Activated CD4-positive, alpha-beta T cell treated with anti-CD3 and anti-CD28 coated beads for 36 hours (primary cell): ENCODE measurements at places on chromosomes 1 and 21. TPM values are rescaled to one million over a fixed set of nuclear protein-coding genes. Genes with fewer than 3 reads are reported as not detected.
A peak's percentile ranks its signal among the peaks of the same experiment; 100 is the strongest.

GRCh38 chr1:200306944-200307754 lies 102.7 kb downstream of the ZNF281 start:
- DNase-seq: peak; percentile 21

- DNase-seq: no peak
These were observed 70.7 kb downstream of the HUNK start for GRCh38 chr21:31943561-31943960.

Gene SPRR2D
- not detected for total RNA-seq

DNA sequence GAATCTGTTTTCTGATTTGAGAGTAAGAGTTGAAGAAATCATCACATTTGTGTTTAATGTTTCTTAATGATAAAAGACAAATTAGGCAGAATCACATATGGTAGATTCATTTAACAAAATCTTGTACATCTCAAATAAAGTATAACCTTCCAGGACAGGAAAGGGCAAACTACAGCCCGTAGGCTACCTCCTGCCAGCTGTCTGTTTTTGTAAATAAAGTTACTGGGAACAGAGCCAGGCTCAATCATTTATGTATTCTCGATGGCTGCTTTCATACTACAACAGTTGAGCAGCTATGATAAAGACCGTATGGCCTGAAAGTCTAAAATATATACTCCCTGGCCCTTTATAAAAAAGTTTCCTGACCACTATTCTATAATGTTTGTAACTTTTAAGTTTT lies 204.1 kb downstream of the COL24A1 start:
- DNase-seq: no peak

Gene COL8A2
- 0.05 TPM for total RNA-seq

- no peak for DNase-seq
These were observed 150.9 kb downstream of the PTPRU start for GRCh38 chr1:29387210-29387609.

DNA sequence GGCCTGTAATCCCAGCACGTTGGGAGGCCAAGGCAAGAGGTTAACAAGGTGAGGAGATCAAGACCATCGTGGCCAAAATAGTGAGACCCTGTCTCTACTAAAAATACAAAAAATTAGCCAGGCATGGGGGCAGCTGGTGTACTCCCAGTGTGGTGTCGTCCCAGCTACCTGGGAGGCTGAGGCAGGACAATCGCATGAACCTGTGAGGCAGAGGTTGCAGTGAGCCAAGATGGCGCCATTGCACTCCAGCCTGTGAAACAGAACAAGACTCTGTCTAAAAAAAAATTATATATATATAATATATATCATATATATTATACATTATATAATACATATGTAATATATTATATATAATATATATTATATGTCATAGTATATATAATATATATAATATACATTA lies 249.2 kb upstream of the TPTE start:
- DNase-seq: peak; percentile 19

- DNase-seq: no peak
These were observed 7.6 kb downstream of the DNMT3L start for GRCh38 chr21:44253832-44254710.

Gene PTCH2
- total RNA-seq: 0.37 TPM

- no peak for DNase-seq
These were observed 45.0 kb downstream of the LRRN2 start for GRCh38 chr1:204640578-204640977.

Gene KLHDC7A
- total RNA-seq: not detected

Gene SELENBP1
- total RNA-seq: not detected

DNA sequence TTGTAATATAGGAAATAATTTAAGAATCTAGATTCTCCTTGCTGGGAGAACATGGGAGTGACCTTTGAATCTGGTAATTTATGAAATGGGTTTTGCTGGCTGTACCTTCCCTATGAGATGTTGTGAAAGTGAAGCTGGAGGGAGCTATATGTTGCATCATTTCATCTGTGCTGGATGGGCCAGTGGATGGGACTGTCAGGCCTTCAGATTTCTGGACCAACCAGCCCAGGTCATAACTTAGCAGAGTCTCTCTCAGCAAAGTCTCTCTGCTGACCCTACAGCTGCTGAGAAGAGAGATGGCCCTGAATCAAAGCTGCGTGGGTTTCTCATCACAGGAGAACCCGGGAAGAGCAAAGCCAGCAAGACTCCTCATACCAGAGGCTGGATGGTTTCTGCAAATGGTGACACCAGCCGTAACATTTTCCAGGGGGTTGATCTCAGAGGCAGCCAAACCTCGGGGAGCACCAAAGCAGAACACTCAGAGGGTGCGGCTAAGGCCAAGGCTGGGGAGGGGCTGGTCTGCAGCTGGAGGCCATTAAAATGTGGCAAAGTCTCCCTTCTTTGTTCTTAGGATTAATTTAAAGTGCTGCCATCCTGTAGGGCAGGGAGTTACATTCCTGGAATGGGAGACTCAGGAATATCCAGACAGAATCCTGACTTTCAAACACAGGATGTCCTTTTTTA lies 18.2 kb upstream of the PTGFRN start:
- no peak for DNase-seq

GRCh38 chr1:11629184-11630016 lies 24.8 kb downstream of the FBXO2 start:
- DNase-seq: no peak

GRCh38 chr1:231934797-231935196 lies 308.2 kb downstream of the DISC1 start:
- DNase-seq: no peak

Gene TMEM51
- total RNA-seq: 0.11 TPM

Gene SLC9C2
- not detected for total RNA-seq

DNA sequence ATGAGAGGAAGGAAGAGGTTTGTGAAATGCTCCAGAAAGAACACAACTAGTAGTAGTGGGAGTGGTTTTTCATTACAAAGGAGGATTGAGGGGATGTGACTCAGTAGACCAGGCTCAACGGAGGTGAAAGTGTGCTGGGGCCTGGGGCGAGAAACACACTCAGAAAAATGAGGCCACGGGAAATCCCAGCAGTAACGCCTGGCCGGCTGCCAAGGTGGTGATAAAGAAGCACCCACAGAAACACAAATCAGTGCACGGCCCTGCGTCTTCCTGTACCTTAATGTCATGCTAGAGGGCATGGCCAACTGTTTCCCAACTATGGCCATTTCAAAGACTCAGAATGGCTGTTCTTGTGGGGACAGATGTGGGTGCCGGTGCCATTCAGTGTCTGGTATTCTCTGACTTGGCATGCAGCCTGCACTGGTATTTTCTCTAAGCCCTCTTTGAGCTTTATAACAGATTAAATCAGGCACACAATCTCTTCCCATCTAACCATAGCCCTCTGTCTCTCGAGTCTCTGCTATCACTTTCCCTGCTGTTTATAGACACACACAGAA lies 38.2 kb downstream of the URB2 start:
- DNase-seq: peak; percentile 96

GRCh38 chr1:183180634-183181056 lies 5.4 kb upstream of the LAMC2 start:
- DNase-seq: peak; percentile 68
